ENCODE measurements at places on chromosomes 7 and 10.

DNA sequence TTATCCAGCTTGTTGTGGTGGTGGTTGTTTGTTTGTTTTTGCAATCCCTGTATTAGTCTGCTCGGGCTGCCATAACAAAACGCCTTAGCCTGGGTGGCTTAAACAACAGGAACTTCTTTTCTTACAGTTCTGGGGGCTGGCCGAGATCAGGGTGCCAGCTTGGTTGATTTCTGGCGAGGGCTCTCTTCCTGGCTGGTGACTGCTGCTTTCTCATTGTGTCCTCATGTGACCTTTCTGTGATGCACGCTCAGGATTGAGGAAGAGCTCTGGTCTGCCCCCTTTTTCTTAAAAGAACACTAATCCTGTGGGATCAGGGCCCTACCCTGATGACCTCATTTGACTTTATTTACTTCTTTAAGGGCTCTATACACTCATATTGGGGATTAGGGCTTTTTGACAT is 107.1 kb upstream of the NRP1 start:
- no peak overlapping the region for H3K27ac ChIP-seq
- no peaks in the 10 kb centered on the region for H3K27me3 ChIP-seq
- no peaks in the 10 kb centered on the region for H3K4me1 ChIP-seq
- no peak overlapping the region for H3K4me3 ChIP-seq
- no peaks in the 10 kb centered on the region for H3K36me3 ChIP-seq
- peak; percentile 14 for DNase-seq

DNA sequence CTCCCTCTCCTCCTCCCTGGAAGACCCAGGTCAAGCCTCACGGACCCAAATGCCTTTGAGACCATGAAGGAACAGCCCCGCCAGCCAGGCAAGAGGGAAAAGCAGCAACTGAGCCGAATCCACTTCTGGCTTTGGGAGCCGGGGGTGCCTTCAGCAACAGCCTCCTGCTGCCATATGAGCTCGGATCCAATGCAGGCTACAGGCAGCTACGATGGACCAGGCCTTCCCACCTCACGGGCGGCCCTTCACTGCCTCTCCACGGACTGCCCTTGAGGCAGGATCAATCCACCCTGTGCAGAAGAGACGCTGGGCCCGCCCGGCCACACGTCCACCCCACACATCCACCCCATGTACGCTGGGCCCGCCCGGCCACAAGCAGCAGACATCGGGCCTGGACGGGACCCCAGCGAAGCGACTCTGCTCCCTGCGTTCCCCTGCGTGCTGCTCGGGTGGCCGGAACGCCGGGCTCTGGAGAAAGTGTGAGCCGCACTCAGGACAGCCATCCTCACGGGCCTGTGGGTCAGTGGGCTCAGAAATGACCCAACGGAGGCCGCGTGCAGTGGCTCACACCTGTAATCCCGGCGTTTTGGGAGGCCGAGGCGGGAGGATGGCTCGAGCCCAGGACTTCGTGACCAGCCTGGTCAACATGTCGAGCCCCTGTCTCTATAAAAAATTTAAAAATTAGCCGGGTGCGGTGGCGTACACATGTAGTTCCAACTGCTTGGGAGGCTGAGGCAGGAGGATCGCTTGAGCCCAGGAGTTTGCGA is 82.0 kb downstream of the FOXL3 start:
- no peak for DNase-seq
- H3K36me3 ChIP-seq, result no peaks in the 10 kb centered on the region
- H3K27ac ChIP-seq, result no peak overlapping the region
- no peak overlapping the region for H3K4me3 ChIP-seq
- peaks cover 13% of the 10 kb centered on the region for H3K27me3 ChIP-seq

GRCh38 chr7:47304727-47305719 is 276.9 kb downstream of the TNS3 start:
- no peak for DNase-seq
- peaks cover 55% of the 10 kb centered on the region for H3K4me1 ChIP-seq
- H3K36me3 ChIP-seq, result peaks cover 48% of the 10 kb centered on the region
- peak overlapping the region; percentile 2 for H3K27ac ChIP-seq

DNA sequence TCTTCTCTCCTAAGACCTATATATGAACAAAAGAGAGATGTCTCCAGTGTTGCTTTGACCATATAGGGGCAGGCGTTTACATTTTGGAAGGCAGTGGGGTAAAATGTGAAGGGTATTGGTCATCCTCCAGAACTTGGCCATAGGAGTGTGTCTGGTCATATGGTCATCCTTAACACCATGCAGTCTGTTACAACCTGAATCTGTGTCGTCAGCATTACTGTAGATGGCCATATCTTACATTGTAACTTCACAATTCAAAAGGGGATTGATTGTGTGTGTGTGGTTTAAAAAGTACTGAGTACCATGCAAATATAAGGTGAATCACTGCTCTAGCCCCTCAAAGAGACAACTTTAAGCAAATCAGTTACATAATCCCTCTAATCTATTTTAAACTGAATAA is 311.7 kb downstream of the BICC1 start:
- H3K4me1 ChIP-seq, result no peaks in the 10 kb centered on the region
- H3K27ac ChIP-seq, result no peak overlapping the region
- no peak overlapping the region for H3K4me3 ChIP-seq
- no peak for DNase-seq

DNA sequence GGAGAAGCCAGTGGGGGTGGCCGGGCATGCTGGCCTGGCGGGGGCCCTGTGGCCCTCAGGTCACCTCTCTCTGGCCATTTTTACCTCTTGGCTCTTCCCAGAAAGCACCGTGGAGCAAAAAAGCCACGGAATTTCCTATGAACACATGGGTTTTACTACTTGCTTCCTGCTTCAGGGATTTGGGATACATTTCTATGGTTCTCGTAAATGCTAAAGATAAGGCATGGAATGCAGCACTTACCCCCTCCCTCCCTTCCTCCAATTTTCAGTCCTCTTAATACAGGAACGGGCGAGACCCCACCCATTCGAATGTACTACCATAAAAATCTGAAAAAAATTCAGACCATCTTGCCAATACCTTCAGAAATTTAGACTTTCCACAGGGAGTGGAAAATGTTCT is 279.7 kb downstream of the ARHGAP12 start:
- H3K4me3 ChIP-seq, result no peak overlapping the region
- no peak overlapping the region for H3K27ac ChIP-seq
- H3K27me3 ChIP-seq, result no peaks in the 10 kb centered on the region
- no peak for DNase-seq
- no peaks in the 10 kb centered on the region for H3K36me3 ChIP-seq

DNA sequence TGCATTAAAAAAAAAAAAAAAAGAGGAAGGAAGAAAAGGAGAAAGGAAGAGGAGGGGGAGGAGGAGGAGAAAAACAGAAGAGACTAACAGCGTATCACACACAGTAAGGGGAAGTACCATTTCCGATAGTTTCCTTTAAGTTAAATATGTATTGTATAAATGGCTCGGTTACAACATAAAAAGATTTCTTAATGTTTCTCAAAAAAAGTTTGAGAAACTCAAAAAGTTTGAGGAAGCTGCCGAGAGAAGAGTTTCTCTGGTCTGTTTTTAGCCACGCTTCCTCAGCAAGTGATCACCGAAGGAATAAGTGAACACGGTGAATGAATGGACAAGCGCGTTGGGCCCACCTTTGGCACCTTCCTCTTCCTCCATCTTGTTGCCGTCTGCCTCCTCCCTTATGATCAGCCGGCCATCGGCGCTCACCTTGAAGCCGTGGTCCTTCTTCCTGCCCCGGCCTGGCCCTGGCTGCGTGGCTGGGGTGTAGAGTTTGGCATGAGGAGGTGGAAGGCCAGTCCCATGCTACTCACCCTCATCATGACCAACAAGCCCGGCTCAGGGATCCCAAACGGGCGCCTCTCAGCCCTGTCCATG is 31.3 kb upstream of the FRAT2 start:
- peaks cover 84% of the 10 kb centered on the region for H3K36me3 ChIP-seq
- H3K27ac ChIP-seq, result no peak overlapping the region
- no peaks in the 10 kb centered on the region for H3K4me1 ChIP-seq
- no peaks in the 10 kb centered on the region for H3K27me3 ChIP-seq
- no peak overlapping the region for H3K4me3 ChIP-seq

DNA sequence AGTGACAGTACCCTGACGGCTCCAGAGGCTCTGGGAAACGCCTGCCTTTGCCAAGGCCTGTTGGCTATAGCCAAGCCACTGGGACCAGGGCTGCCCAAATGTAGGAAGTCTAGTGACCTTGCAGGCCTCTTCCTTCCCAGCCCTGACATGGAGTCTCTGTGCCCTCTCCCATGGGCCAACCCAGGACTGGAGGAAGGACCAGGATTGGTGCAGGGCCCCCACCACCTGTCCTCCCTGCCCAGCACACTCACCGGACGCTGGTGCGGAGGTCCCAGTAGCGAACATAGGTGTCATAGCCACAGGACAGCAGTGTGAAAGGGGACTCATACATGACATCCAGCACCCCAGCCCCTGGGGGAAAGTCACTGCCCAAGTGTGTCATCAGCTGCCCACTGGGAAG is 24.0 kb downstream of the DPCD start:
- peaks cover 78% of the 10 kb centered on the region for H3K36me3 ChIP-seq
- H3K27ac ChIP-seq, result no peak overlapping the region
- H3K4me1 ChIP-seq, result peaks cover 35% of the 10 kb centered on the region
- H3K4me3 ChIP-seq, result no peak overlapping the region

GRCh38 chr10:33665501-33665900 is 331.0 kb upstream of the NRP1 start:
- no peaks in the 10 kb centered on the region for H3K36me3 ChIP-seq
- no peak for DNase-seq
- no peak overlapping the region for H3K4me3 ChIP-seq
- no peak overlapping the region for H3K27ac ChIP-seq

DNA sequence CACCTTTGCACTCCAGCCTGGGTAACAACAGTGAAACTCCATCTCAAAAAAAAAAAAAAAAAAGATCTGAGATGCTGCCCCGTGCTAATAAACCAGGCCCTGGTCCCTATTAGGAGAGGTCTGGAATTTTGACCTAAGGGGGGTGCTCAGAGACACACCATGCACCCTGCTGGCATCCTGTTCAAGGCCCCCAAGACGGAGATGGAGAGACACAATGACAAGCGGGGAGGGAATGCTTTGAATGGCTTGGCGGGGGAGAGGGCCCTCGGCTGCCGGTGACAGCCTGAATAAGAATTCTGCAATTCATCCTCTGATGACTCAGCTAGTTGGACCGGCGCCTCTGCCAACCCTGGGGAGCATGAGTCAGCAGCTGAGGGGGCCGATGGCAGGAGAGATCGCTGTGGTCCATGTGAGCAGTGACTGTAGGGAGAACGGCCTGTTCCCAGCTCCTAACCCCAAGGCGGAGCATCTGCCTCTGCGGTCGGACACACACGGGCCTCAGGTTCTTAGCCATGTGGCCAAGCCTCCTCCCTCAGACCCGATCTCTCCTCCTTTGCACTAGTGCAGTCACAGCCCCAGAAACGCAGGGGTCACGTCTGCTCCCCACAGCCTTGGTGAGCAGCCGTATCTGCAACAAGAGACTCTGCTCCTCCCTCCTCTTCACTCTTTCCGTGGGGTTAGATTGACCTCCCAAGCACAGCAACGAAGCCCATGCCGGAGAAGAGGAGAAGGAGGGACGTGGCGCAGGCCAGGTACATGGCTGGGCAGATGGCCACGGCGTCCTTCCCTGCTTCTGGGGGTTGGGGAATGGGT is 14.9 kb downstream of the TRIM56 start:
- peak; percentile 67 for DNase-seq
- peaks cover 9% of the 10 kb centered on the region for H3K4me1 ChIP-seq
- H3K27ac ChIP-seq, result no peak overlapping the region
- no peaks in the 10 kb centered on the region for H3K36me3 ChIP-seq
- H3K4me3 ChIP-seq, result no peak overlapping the region

DNA sequence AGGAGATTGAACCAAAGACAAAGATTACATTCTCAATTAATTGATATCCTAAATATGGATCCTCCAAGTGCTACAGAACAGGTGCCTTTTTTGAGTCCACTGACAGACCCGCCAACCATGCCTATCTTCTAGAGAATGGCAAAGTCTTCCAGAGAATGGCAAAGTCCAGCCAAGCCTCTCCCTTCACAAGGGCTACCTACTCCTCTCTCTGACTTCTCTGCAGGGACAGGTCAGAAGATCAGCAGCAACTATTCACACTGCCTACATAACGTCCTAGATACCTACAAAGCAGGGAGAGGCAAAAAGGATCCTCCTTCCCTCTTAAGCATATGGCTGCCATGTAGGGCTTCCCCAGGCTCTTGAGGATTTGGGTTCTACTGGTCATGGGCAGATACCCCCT is 12.4 kb downstream of the UBE2H start:
- no peak overlapping the region for H3K27ac ChIP-seq
- H3K4me3 ChIP-seq, result no peak overlapping the region
- no peaks in the 10 kb centered on the region for H3K27me3 ChIP-seq

DNA sequence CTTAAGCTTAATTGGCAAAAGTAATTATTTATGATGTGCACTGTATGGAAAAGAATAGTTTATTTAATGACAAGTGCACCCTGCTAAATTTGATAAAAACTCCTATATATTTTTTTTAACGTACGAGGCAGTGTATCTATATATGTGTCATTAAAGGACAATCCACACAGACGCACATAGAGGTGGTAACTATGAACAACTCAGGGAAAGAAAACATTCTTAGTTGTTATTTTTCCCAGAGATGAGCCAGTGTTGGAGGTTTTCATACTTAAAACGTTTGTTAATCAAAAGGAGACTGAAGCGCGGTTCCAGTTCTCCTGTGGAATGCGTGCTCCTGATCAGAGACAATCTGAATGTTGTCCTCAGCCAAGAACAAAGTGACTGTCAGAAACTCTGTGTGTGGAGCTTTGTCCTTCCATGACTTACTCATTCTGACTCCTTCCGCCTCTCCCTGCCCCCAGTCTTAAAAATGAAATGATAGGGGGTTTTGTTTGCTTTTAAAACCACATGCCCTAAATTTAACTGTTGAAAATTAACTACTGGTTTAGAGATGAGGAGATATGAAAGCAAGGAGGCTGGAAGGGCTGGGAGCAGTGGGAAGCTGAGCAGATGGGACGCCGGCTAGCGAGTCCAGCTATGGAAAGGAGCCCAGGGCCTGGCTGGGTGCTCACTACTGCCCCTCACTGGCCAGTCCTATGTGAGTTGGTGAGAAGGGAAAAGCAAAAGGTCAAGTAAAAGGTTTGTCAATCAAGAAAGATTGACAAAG is 99.6 kb downstream of the SVIL start:
- peaks cover 6% of the 10 kb centered on the region for H3K36me3 ChIP-seq
- peaks cover 9% of the 10 kb centered on the region for H3K4me1 ChIP-seq
- no peak overlapping the region for H3K4me3 ChIP-seq

DNA sequence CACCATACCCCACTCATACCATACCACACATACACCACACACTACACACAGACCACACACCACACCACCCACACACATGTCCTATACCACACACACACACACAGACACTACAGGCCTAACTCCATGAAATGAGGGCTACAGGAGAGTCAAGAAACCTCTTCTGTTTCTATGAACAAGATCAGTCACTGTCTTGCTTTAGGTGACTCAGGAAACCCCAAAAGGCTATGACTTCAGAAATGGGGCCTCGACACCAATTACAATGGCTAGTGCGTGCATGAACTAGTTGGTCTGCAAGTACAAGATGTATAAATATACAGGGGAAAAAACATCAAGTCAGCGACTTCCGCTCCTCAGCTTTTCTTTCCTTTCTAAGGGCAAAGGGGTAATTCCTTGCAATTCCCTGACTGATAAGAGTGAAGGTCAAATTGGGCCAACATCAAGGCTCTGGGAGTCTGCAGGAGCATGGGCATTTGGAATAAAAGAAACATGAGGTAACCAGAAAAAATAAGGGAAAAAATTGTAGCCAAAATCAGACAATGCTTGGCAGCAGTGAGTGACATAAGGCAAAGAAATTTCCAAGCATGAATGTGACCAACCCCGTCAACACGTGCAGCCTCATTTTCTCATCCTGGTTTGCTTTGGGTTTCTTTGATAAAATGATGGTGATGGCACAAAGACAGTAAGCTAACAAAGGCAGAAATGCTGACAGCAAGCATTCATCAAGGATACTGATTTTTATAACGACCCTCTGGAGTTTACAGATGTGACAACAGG is 1.5 kb downstream of the PKD1L1 start:
- no peak overlapping the region for H3K27ac ChIP-seq
- no peaks in the 10 kb centered on the region for H3K4me1 ChIP-seq
- H3K36me3 ChIP-seq, result no peaks in the 10 kb centered on the region
- no peaks in the 10 kb centered on the region for H3K27me3 ChIP-seq
- no peak overlapping the region for H3K4me3 ChIP-seq

All from spinal cord (tissue), 10 donors.